ENCODE measurements at places on chromosomes 4 and X.
A peak's percentile ranks its signal among the peaks of the same experiment; 100 is the strongest.

- no peak for DNase-seq
Observed at GRCh38 chr4:153831245-153831644, 42.4 kb upstream of the SFRP2 start.

DNA sequence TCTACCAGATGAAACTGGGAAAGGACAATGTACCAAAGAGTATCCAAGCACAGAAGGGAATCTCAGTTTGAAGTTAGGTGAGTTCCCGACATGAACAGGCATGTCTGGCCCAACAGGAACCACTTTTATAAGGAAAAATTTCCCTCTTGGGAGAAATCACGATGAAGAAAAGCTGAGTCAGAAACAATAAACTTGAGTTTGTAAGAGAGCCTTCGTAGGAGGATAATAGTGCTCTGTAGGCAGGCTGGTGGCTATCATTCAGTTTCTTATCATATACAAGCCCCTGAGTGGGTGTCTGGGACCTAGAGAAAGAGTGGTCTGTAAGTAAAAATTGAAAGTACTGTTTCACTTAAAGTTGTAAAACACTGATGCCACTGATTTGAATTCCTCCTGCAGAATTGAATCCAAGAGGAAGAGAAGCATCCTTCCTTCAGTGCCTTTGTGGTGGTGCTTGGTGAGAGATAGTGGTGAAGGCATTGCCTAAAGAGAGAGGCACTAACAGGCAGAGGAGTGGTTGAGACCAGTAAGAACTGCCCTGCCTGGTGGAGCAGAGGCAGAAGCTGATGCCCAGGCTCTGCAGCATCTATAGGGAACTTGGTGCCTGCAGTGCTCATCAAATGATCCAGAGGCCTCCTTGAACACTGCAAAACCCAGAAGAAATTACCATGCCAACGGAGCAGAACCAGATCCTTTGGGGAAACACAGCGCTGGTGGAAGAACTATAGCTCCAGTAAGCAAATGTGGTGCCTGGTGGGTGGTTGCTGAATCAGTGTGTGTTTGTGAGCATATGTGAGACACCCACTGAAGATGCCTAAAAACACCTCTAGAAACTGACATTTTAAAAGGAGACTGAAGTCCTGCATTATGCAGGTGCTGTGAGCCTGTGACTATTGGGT, 31.7 kb upstream of the METAP1 start:
- no peak for DNase-seq

DNA sequence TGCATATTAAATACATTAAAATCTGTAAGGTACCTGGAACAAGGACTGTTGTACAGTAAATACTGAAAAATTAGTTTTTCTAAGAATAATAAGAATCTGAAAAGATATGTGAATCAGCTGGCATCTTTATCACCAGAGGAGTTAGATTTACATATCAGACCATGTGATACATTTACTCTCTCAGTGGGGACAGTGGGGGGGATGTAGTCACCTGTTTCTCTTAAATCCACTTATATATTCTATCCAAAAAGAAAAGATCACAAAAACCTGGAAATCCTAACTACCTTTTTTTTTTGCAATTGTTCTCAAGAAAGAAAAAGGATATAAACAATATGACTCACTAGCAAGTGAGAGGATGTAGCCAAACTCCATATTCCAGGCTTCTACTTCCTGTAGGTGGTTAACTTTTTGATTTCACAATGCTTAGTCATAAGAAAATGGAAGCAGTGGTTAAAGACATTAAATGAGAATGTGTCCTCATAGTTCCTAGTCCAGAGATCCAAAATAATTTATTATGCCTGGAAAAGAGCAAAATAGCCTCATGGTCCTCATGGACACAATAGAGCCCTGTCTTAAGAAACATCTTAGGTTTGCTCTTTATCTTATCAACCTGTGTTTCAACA, 22.5 kb upstream of the MYOZ2 start:
- DNase-seq: no peak

GRCh38 chr4:185708348-185708747, 103.6 kb downstream of the SORBS2 start:
- DNase-seq: no peak

DNA sequence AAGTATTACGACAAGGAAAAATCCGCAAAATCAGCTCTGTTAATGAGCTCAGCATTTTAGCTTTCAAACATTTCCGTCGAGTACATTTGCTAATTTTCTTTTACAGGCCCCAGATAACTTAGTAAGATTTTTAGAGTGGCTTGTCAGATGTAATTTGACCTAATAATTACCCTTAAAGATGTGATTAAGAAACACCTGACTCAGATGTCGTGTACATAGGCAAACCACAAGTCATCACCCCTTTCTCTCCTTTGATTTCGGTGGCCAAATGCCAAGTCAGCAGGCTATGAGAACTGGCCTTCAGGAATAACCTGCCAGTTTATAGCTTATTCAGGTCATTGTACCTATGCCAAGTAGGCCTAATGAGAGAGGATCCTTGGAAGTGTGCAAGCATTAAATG, 369.6 kb downstream of the PCDH7 start:
- no peak for DNase-seq

GRCh38 chr4:2929469-2929868, 33.7 kb downstream of the NOP14 start:
- DNase-seq: peak; percentile 19

DNA sequence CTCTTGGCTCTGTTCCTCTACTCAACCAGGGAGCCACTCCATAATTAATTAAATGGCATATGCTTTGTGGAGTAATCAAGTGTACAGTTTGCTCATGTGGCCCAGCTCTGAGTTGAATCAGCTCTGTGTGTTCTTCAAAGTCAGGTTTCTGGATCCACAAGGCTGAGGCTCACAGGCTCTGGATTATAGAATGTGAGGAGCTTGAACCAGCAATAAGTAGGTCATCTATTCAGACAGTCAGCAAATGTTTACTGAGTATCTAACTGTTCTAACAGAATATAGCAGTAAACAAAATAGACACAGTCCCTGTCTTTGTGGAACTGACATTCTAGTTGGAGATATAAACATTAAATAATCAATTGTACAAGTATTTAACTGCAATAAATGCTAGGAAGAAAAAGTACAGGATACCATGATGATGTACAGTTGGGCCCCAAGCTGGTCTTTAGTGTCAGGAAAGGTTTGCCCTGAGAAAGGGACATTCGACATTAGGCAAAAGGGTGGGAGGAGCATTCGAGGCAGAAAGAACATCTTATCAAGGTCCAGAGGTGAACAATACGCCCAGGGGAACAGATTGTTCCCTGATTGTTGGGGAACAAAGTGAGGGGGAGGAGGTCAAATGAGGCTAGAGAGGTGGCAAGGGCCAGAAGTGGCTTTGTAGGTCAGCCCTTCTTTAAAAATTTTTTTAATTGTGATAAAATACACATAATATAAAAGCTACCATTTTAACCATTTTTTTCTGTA, 20.5 kb upstream of the TSR2 start:
- no peak for DNase-seq

DNA sequence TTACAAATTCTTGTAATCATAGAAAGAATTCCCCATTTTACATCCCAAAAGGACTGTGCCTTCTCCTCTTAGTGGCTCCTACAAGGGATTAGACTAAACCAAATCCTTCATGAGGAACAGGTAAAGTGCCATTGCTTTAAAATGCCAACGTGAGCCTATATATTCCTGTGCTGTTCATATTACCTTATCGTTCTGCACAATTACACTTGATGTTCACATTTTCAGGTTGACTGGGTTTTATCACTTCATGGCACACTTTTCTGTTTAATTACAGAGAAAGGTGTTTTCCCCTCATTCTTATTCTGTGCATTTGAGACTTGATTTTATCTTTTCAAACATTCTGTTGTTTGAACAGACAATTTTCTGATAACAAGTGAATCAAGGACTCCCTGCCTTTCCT, 645.6 kb upstream of the FTHL17 start:
- no peak for DNase-seq

DNA sequence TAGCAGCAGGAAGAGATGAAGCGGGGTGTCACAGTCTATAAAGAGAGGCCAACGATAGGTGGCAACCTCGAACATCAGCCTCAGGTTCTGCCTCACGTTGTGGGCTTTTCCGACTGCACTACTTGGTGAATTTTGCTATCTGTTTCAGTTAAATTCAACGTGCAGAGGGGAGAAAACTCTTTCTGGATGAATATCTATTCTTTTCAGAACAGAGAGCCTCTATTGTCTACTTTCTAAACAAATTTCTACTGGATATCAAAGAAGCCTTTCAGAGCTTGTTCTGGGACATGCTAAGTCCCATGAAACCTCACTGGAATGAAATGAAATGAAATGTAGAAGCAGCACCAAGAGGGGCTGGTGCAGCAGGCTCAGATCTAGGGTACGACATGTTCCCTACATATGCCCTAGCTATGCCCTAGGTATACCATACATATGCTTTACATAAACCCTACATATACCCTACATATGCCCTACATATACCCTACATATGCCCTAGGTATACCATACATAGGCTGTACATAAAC, 116.5 kb upstream of the TRIM2 start:
- DNase-seq: no peak
